Endothelial cell of umbilical vein (primary cell): ENCODE measurements at places on chromosomes 5 and 9. TPM values are rescaled to one million over a fixed set of nuclear protein-coding genes. Genes with fewer than 3 reads are reported as not detected.

DNA sequence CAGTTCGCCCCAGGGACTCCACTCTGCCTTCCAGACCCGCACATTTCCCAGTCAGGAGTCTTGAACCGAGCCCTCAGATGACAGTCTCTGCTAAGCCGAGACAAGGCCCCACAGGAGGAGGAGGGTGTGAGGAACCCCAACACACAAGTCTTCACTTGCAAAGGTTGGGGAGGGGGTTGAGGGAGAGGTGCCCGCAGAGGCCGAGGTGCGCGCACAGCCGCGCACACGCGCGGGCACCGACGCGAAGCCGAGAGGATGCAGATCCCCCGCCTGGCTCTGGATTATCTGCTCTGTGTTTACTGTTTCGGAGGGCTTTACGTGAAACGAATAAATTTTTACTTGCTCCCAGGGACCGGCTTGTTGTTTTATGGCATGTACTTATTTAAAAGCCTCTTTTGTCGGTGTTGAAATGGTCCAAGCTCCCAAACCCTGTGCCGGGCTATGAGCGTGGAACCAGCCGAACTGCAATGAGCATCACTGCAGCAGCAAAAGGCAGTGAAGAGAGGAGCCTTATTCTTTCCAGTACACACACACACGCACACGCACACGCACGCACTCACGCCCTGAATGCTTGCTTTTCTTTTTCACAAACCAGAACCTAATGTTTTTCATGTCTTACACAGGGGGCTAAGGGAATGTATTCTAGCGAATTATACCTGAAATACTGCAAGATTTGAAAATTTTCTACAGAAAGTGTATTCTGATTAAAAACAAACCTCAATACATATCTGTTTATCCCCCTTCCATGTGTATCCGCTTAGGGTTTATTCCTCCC lies 297.7 kb downstream of the PARP8 start:
- no peak for DNase-seq

DNA sequence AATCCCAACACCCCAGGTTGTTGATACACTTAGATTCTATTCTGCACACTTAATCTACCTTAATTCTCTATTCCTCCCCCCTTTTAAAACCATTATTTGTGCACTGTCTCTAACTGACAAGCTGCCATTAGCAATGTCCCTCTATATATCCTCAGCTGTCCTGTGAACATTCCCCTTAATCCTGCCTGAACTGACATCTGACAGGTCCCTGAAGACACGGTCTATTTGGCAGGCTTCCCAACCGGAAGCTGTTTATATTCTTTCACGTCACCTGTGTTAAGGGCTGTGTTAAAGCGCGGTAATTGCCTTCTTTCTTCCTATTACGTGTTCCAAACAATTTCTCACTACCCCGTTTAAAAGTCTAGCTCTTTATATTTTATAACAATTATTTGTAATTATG lies 277.3 kb downstream of the CDH9 start:
- no peak for DNase-seq

Gene SPINK13
- not detected in 2 replicates for total RNA-seq

Gene NSG2
- total RNA-seq: not detected in 2 replicates

DNA sequence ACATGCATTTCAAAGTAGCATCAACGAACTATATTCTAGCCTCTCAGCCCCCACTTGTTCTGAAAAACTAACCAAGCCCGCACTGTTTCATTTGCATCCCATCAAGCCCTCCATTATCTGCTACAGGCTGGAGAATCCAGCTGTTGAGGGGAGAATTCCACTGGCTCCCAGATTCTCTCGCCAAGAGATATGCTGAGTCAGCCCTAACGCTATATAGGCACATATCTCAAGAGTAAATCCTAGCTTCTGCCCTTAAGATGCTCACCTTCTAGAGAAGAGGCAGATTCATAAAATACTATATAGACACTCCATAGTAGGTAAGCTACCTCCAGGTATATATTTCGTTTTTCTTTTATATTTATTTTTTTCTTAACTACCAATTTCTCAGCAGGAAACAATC lies 266.4 kb upstream of the TARS1 start:
- DNase-seq: no peak

DNA sequence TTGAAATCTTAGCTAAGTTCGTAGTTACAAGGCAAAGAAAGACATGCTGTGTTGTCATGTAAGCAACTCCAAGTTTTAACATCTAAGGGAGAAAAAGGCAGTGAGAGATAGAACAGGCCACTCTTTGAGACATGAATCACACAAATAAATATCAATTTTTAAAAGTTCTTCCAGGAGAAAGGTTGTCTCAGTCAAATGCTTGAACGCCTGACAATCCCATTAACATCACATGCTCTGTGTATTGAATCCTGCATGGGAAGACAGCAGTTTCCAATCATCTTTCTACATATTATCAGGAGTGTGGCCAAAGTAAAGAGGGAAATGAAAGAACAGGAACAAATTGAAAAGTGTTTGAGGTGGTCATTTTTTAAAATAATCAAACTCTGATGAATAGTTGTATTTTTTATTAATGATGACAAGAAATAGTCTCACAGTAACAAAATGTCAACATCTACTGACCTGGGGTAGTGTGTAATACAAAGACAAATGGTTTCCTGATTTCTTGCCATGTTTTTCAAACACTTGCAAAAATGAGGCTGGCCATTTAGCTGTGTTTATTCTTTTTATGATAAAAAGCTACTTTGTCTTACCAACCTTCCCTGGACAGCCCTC lies 6.4 kb upstream of the C6 start:
- no peak for DNase-seq

- no peak for DNase-seq
These were observed 2.8 kb downstream of the DCAF12 start for GRCh38 chr9:34123682-34124081.

Gene SHC3
- total RNA-seq: 0.16 and 2.0 TPM in 2 replicates
